ENCODE measurements at places on chromosomes 3 and 15.

- DNase-seq, result peak; percentile 84
These were observed 286.7 kb upstream of the TGFBR2 start for GRCh38 chr3:30319713-30320112.

DNA sequence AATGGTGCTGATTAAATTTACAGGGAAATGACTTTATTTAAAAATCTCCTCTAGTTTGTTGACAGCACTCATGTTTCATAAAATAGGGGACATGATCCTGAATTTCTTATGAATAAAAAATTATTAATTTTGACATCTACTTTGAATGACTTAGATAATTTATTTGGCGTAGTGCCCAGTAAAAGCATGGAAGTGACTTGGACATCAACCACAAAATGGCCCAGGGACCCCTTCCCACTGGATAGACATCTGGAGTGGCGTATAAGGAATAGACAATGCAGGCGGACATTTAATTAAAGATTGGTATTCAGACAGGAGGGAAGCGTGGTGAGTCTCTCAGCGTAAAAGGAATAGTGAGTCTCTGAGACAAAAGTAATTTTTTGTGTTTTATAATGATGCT lies 79.8 kb downstream of the ADAMTSL3 start:
- DNase-seq, result no peak

DNA sequence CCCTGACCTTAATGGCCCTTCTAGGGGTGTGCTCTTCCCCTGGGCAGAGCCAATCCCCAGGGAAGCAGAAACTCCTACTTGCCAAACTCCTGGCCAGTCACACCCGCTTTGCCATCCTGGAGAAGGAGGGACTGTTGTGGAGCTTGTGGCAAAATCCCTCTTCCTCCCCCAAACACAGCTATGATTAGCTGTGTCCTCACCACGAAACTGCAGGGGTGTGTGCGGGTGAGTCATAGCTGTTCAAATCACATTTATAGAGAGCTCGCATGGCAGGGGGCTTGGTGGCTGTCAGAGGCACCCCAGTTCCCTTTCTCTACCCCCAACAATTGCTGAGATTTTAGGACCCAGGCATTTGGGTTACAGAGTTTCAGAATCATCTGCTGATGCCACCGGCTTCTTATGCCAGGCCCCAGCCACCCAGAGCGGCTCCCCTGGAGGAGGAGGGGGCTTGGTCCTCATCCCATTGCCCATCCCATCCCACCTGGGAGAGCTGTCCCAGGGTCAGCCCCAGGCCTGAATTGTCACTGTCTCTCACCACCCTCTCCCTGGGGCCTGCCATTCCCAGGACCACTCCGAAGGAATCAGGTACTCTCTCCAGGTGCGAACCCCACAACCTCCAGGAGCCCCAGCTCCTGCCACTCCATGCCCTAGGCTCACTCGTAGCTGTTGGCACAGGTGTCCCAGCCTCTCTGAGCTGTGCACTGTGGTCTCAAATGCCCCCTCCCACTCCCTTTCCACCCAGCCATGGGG lies 28.8 kb upstream of the MAGEF1 start:
- DNase-seq, result peak; percentile 79

DNA sequence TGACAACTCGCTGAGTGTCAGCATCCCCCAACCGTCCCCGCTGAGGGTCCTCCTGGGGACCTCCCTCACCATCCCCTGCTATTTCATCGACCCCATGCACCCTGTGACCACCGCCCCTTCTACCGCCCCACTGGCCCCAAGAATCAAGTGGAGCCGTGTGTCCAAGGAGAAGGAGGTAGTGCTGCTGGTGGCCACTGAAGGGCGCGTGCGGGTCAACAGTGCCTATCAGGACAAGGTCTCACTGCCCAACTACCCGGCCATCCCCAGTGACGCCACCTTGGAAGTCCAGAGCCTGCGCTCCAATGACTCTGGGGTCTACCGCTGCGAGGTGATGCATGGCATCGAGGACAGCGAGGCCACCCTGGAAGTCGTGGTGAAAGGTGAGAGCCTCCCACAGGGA lies 35.4 kb downstream of the ACAN start:
- DNase-seq, result no peak

DNA sequence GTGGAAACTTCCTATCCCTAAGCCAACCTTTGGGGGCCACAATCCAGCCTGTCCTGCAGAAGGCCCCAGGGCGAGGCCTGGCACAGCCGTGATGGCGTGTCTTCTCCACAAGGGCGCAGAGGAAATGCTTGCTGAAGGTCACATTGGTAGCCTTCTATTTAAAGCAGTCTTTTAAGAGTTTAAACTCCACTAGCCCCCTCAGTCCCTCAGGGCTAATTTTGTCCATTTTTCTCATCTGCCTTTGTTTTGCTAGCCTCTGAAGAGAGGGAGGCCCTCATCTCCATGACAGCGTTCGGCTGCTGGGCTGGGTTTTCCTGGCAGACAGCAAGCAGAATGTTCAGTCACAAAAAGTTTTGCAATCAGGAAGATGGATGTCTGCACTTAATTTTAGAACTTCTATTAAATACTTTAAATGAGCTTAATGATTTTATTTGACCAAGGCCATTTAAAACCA lies 40.8 kb downstream of the RARB start:
- peak; percentile 88 for DNase-seq

GRCh38 chr15:44698641-44699040 lies 12.5 kb downstream of the PATL2 start:
- no peak for DNase-seq

DNA sequence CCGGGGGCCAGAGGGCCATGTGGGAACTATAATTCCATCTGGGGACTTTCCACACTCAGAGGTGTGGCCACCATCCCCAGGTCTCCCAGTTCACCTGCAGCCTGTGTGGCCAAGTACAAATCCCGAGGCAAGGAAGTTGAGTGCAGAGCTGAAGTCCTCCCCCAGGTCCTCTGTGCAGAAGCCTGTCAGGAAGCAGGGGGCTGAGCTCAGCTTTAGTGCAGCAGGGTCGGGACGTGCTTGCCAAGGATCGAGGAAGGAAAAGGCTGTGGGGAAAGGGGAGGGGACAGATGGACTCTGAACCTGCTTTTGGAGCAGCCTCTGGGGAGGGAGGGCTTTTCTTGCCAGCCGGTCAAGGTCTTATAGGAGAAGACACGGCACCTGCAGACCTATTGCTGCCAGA lies 67.7 kb downstream of the CHRNA7 start:
- DNase-seq, result no peak

- no peak for DNase-seq
These were observed 1.1 kb downstream of the PLXNB1 start for GRCh38 chr3:48428572-48429316.

DNA sequence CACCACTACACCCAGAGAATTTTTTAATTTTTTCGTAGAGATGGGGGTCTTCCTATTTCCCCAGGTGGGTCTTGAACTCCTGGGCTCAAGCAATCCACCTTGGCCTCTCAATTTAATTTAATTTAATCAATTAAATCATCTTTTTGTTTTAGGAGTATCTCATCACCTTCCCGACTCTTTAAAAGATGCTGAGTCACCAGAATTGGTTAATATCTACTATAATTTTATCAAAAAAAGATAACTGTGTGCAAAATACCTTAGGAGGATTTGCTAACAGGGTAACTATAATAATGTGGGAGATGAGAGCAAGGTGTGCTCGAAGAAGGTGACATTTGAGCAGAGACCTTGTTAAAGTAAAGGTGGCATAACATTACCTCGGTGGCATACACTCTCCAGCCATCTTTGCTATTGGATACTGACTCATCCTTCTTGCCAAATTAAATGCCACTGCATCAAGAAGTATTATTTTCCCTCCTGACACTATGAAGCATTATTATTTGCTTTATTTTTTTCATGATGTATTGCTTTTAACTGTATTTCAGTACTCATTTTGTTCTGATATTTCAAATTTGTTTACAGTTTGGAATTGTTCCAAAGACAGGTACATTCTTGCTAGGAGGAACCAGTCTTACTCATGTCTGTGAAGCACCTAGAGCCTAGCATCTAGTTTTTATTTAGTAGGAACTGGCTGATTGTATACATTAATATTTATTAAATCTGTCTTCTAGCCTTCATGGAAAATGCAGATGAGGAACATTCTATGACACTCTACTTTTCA lies 200.7 kb downstream of the MBNL1 start:
- no peak for DNase-seq

GRCh38 chr3:111282024-111282423 lies 210.4 kb downstream of the NECTIN3 start:
- no peak for DNase-seq

DNA sequence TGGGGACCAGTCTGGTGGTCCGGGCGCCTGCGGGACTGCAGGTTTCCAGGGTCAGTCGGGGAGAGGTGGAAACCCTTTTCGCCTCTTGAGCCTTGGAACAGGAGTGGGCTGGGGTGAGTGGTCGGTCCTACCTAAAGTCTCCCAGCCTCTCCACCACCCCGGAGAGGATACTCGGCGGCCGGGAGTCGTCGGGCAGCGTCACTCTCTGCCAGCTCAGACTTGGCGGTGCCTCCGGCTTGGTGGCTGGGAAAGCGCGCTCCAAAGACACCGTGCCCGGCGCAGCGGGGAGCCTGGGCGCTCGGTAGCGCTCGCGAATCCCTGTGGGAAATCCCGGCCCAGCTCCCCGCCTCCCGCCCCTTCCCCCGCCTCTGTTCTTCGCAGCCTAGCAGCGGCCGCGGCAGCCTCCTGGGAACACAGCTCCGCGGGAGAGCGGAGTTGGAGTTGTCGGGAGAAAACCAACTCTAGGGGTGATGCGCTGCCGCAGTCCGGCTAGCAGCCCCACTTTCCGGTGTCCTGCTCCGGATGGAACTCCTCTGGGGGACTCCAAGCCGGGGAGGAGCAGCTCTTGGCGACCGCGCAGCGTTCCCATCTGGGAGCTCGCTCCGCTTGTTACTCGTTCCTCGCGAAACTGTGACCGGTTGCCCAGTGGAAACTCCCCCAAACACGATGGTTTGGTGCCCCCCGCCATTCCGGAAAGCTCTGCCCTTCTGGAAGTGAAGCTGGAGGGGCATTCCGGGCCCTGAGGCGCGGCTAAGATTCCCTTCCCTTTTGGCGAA lies 1.4 kb downstream of the EPHB1 start:
- DNase-seq, result peak; percentile 31

- no peak for DNase-seq
These were observed 127.7 kb downstream of the LRRK1 start for GRCh38 chr15:101046826-101047225.

DNA sequence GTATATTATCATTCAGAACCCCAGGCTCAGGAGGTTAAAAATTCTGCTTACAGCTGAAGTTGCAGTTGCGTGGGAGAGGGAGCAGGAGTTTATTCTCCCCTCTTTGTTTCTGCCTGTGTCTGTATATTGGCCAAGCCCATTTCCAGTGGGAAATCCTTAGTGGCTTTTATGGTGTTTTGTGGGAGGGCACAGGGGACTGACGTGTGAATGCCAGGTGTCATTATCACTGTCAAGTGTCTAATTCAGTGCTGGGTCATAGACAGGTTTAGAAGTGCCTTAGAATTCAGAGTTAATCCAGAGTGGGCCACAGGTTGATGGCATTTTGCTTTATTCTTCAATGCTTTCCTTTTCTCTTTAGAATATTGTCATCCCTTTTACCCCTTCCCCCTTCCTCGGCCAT lies 33.4 kb downstream of the SLCO3A1 start:
- no peak for DNase-seq

GRCh38 chr15:31372635-31373091 lies 46.0 kb downstream of the KLF13 start:
- DNase-seq, result peak; percentile 75

DNA sequence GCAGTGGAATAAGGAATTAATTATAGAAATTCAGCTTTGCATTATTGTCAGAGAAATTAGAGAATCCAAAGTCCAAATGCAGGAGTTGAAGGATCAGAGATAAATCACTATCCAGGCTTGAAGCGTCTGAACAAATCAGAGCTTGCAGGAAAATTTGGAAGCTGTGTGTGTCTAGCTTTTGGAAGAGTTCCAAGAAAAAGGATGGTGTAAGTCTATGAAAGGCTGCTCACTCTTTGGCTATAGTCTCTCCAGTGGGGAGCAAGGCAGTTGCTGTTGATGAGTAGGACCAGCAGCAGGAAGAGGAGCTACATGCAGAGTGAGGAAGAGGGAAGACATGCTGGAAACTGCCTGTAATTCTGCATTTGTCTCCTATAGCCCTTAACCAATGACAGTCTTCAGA lies 464.3 kb upstream of the GRM7 start:
- DNase-seq, result no peak

DNA sequence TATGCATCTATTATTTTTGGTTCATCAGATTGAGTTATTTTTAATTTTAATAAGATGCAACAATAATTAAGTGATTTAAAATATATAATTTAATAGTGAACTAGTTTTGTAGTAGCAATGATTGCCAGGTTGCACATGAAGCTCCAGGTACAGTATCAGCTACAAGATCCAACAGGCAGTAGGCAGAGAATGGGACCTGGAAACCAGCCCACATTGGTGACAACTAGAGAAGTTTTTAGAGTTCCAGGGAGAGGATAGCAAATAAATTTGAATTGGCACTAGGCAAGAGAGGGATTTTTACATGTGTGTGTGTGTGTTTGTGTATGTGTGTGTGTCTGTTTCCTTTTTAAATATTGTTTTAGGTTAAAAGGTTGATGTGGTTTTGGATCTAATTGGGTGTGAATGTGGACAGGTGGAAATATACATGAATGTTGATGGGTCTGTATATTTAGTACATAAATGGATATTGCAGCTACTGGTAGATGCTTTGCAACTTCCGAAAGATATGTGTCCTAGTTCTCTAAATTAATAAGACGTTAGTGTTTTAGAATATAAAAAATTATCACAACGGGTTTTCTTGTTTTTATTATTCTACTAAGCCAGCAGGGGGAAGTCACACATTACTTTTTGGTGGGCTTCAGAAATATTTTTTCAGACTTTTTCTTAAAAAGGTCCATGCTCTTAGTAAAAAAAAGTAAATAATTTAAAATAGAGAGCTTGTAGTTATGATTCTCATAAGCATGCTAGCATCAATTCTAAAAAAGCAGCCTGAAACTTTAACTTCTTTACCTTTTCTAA lies 110.1 kb upstream of the GBE1 start:
- no peak for DNase-seq

DNA sequence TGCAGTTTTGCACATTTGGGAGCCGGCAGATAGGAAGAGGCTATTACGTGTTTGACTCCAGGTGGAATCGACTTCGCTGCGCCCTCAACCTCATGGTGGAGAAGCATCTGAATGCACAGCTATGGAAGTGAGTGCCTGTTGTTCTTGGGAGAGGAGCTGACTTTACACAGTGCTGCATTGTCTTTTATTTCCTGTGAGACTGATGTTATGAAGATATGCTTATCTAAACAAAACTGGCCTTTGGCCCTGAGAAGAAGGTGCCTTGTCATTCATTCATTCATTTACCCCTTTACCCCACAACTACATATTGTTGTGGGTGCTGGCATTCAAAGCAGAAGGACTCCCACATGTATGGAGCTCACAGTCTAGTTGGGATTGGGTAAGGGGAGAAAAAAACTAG lies 32.6 kb downstream of the PSMD6 start:
- DNase-seq, result no peak

GRCh38 chr15:87881026-87881425 lies 375.5 kb downstream of the NTRK3 start:
- no peak for DNase-seq
